ENCODE measurements at places on chromosomes 12 and 14.

DNA sequence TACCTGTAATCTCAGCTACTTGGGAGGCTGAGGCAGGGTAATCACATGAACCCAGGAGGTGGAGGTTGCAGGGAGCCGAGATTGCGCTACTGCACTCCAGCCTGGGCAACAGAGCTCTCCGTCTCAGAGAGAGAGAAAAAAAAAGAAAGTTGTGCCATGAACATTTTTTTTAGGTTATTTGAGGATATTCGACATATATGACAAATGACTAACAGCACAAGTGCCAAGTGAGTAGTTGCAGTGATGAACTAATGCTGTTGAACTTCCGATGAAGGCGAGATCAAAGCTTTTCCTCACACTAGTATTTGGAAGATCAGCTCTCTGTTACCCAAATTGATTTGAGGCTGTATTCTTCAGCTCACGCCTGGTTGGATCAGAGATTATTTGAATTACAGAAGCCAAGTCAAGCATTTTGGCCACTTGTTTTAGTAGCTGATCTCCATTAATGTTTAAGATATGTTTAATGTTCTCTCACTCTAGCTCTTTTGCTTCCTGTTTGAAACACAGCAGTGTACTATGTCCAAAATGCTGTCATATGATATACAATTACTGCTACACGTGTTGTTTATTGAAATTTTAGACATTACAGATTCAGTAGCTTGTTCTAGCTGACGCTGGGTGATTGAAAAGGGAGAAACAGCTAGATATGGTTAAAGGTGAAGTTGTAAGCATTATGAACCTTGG is 43.4 kb downstream of the WDR20 start:
- peak; percentile 16 for DNase-seq

- no peak for DNase-seq
Observed at GRCh38 chr12:56114084-56114483, 2.3 kb upstream of the RPL41 start.

DNA sequence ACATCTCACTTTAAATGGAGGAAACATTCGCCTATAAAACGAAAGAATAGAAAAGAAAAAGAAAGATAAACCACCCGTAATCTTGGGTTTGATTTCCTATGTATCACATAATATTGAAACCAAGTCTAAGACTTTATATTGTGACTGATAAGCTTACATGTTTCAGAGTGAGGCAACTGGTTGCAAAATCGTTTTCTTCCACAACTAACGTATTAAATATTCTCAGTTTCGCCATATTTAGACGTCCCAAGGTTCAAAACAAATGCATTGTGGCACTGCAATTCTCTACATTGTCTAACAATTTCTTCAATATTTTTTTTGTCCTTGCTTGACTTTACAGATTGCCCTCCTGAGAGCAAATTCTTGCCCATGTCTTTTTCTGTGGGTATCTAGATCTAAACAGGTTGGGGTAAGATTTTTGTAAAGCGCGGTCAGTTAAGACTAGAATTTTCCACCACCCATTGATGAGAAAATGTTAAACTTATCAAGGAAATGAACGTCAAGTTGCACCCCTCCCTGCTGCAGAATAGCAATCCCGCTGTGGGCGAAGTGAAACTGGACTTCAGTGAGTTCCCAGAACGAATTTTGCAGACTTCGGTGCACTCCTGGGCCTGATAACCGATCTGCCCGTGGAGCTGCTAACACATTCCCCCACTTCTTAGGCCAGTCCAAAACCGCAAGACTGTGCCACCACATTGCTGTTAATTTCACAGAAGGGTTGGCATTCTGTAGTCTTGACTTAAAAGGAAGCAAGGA is 2.7 kb downstream of the TBX3 start:
- DNase-seq, result no peak

- no peak for DNase-seq
Observed at GRCh38 chr14:23319746-23320583, 1.3 kb upstream of the PABPN1 start.

GRCh38 chr14:75820761-75821160 is 159.7 kb downstream of the TTLL5 start:
- no peak for DNase-seq

DNA sequence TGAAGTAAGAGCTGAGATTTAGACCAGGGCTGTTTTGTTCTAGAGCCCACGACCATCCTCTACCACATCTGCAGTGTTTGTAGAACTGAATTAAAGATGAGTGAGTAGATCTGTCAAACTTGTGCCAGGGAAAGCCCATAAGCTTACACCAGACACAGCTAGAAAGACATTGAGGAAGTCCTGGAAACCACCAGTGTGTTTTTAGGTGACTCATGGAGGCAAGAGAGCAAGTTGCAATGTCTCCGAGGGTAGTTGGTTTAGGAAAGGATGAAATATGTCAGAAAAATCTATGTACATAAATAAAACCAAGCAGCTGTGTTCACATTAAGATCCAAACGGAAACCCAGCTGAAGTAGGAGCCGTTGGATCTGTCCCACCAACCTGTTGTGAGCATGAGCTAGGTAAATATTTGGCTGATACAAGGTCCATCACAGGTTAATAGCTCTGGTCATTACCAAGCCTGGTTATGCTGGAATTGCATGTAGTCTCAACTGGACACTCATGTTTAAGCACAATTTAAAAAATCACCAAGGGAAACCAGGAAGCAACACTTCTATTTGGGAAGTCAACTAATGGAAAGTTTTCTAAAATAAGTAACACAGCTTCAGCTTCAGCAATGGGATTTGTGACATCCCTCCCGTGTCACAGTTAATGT is 49.9 kb upstream of the PLEKHG3 start:
- peak; percentile 91 for DNase-seq

GRCh38 chr12:94561943-94562411 is 88.4 kb downstream of the TMCC3 start:
- DNase-seq, result no peak

GRCh38 chr14:23009483-23009938 is 432 bp downstream of the C14orf93 start:
- no peak for DNase-seq

DNA sequence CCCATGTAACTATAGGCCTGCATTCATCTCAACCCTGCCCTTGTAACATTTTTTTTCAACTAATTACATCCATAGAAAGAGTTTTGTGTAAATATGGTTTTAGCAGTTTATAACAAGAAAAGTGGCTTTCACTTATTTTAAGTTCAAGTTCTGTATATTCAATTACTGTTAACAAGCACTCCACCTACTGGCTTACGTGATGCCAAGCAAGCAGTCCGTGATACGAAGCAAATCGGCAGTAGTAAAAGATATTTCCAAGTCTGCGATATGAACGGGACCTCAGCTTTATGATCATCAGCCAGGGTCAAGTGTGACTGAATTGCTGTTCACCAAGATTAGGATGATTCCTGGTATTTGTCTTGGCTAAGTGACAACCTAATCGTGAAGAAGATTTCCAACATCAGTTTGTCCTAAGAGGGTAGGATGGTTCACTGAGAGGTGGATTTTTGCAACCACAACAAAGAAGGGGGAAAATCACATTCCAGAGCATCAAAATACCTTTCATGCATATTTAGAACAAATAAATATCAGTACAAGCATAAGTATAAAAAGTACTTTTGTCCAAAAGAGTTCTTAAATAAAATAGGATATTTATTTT is 456.2 kb downstream of the FOXG1 start:
- peak; percentile 45 for DNase-seq
